ENCODE measurements at places on chromosomes 6 and 20. TPM values are rescaled to one million over a fixed set of nuclear protein-coding genes. Genes with fewer than 3 reads are reported as not detected.
A peak's percentile ranks its signal among the peaks of the same experiment; 100 is the strongest.

DNA sequence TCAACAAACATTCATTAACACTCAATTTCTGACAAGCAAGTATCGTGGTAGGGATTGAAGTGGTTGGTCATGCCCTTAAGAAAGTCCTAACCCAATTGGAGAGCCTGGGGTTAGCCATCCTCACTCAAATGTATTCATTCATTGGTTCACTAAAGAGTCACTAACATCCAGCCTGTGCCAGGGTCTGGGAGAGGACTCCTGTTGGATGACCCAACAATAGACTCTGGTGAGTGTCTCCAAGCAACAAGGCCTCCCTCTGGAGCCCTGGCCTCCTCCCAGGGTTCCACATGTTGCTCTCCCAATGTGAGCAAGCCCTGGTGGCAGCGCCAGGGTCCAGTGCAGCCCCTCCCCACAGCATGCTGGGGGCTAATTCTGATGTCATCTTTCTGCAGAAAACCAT, at the start of gene BPIFA3:
Gene BPIFA3, plus strand, starts transcription at position 301 of the 400 bp plus-strand sequence. CDS start 185 bp downstream, outside the sequence.
- H3K27me3 ChIP-seq: peaks cover 32% of the 10 kb centered on the region
- no peaks in the 10 kb centered on the region for H3K36me3 ChIP-seq
- no peak within 1 kb of the TSS for H3K27ac ChIP-seq
- no peaks in the 10 kb centered on the region for H3K4me1 ChIP-seq
- H3K4me3 ChIP-seq: no peak within 1 kb of the TSS
- DNase-seq: no peak

GRCh38 chr6:39294133-39294532, 20.1 kb downstream of the KCNK17 start:
- H3K36me3 ChIP-seq: no peaks in the 10 kb centered on the region
- H3K4me1 ChIP-seq: no peaks in the 10 kb centered on the region
- H3K27me3 ChIP-seq: peaks cover 15% of the 10 kb centered on the region

- no peak overlapping the region for H3K27ac ChIP-seq
- H3K36me3 ChIP-seq: no peaks in the 10 kb centered on the region
- H3K27me3 ChIP-seq: no peaks in the 10 kb centered on the region
- H3K4me1 ChIP-seq: peaks cover 8% of the 10 kb centered on the region
These were observed 839.4 kb downstream of the MAFB start for GRCh38 chr20:39849664-39850063.

- no peaks in the 10 kb centered on the region for H3K4me1 ChIP-seq
- no peaks in the 10 kb centered on the region for H3K27me3 ChIP-seq
- no peak overlapping the region for H3K4me3 ChIP-seq
These were observed 435.5 kb upstream of the PLCB4 start for GRCh38 chr20:8633366-8633765.

HEY2 gene
- total RNA-seq: not detected

PTGIS gene
- total RNA-seq: not detected

DNA sequence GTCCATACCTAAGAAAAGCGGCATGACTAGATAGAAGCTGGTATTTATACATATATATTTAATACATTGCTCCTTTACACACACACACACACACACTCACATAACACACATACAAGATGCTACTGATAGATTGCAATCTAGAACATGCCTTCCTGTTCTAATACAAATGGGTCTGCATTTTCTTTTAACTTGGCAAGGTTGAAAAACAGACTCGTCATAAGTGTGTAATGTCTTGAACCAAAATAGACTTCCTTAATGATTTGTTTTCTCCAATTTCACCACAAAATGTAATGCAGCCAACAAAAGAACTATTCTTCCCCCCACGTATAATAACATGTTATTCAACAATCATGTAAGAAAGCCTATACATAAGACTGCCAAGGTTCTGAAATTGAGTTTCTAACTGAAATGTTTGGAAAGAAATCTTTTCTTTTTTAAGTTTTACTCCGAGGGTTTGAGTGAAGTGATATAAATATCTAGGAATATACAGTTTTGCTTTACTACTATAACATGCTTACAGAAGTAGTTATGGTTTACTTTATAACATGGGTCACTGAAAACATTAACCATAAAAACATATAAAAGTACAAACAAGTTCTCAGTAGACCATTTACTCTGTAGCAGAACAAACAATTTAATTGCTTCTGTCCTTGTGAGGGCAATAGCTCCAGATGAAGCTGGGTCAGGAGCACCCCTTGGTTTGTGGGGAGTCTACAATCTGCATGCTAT, 207.5 kb downstream of the FOXC1 start:
- DNase-seq: no peak
- no peaks in the 10 kb centered on the region for H3K36me3 ChIP-seq
- no peaks in the 10 kb centered on the region for H3K27me3 ChIP-seq
- peaks cover 2% of the 10 kb centered on the region for H3K4me1 ChIP-seq
- no peak overlapping the region for H3K27ac ChIP-seq
- no peak overlapping the region for H3K4me3 ChIP-seq

GRCh38 chr20:2817341-2817726, 1.2 kb downstream of the TMEM239 start:
- H3K27ac ChIP-seq: no peak overlapping the region
- H3K36me3 ChIP-seq: no peaks in the 10 kb centered on the region

- no peak overlapping the region for H3K4me3 ChIP-seq
- H3K4me1 ChIP-seq: no peaks in the 10 kb centered on the region
- H3K36me3 ChIP-seq: no peaks in the 10 kb centered on the region
These were observed 10.6 kb upstream of the CST7 start for GRCh38 chr20:24938498-24938897.

DNA sequence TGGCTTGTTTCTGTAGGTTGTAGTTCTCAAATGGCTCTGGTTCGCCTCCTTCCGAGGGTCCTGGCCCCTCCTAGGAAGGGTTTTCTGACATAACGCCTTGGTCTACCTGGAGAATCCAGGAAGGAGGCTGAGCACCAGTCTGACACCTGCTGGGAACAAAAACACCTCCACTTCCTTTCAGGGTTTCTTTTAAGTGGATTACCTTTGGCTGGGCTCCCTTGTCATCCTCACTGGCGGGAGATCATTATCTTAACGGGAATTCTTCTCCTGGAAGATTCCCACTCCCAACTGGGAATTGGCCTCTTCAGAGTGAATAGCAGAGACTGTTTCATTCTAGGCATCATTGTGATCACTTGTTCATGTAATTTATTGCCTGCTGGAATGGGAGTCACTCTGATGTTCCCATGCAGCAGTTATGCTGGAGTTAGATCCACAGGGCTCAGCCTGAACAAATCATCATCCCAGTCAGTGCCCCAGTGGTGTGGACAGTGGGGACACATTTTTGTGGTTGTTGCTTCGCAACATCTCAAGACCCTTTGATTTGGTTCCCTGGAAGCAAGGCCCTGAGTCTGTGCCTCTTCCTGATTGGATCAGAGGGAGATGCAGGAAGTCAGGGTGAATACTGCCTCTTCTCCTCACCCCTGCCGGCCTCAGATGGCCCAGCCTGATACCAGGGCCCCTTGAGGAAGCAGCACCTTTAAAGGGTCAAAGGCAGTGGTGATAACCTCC, 49.1 kb downstream of the LYRM2 start:
- H3K4me1 ChIP-seq: no peaks in the 10 kb centered on the region
- H3K36me3 ChIP-seq: no peaks in the 10 kb centered on the region
- H3K27ac ChIP-seq: no peak overlapping the region

SMIM8 gene
- total RNA-seq: 11.1 TPM

GRCh38 chr20:47428164-47428563, 71.7 kb upstream of the ZMYND8 start:
- no peaks in the 10 kb centered on the region for H3K36me3 ChIP-seq
- H3K27ac ChIP-seq: no peak overlapping the region
- H3K4me1 ChIP-seq: peaks cover 26% of the 10 kb centered on the region
- no peak overlapping the region for H3K4me3 ChIP-seq
- no peaks in the 10 kb centered on the region for H3K27me3 ChIP-seq
- DNase-seq: no peak

DNA sequence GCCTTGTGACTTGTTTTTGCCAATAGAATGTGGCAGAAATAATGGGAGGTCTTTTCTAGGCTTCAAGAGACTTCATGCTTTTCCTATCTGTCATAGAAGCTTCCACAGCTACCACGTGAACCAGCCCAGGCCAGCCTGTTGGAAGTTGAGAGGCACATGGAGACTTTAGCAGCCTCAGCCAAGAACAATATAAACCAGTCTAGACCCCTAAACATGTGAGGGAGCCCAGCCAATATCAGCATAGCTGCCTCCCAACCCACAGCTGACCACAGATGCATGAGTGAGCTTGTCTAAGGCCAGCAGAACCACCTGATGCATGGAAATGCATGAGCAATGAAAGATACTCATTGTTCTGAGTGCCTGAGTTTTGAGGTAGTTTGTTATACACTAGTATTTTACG, 540.7 kb upstream of the BTBD3 start:
- H3K4me1 ChIP-seq: no peaks in the 10 kb centered on the region
- H3K36me3 ChIP-seq: no peaks in the 10 kb centered on the region
- no peaks in the 10 kb centered on the region for H3K27me3 ChIP-seq
- H3K4me3 ChIP-seq: no peak overlapping the region
- no peak overlapping the region for H3K27ac ChIP-seq

RHAG gene
- total RNA-seq: not detected

GRCh38 chr6:75691012-75691411, 58.0 kb upstream of the MYO6 start:
- H3K36me3 ChIP-seq: peaks cover 58% of the 10 kb centered on the region
- no peak for DNase-seq
- H3K4me3 ChIP-seq: no peak overlapping the region
- H3K27me3 ChIP-seq: no peaks in the 10 kb centered on the region

DNA sequence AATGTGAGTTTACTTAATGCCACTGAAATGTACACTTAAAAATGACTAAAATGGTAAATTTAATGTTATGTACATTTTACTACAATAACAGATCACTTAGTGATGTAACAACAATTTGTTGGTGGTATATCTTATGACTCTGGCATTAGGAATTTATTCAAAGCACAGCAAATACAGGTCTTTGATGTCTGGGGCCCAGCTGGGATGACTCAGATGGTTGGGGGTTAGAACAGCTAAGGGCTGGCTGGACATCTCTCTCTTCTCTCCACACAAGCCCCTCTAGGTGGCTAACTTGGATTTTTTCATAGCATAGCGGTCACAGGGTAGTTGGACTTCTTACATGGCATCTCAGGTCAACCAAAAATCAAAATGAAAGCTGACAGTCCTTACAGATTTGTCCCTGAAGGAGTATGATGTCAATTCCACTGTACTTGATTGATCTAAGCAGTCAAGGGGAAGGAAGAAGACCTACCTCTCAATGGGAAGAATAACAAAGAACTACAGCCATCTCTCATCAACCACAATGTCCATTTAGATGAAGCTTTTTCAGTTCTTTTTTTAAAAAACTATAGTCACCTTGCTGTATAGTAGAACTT, 37.5 kb upstream of the LCA5 start:
- peaks cover 3% of the 10 kb centered on the region for H3K27me3 ChIP-seq
- no peaks in the 10 kb centered on the region for H3K36me3 ChIP-seq
- H3K4me3 ChIP-seq: no peak overlapping the region
- peaks cover 3% of the 10 kb centered on the region for H3K4me1 ChIP-seq
- no peak for DNase-seq
- H3K27ac ChIP-seq: no peak overlapping the region

- DNase-seq: no peak
- H3K27ac ChIP-seq: no peak overlapping the region
- no peaks in the 10 kb centered on the region for H3K36me3 ChIP-seq
- H3K4me1 ChIP-seq: no peaks in the 10 kb centered on the region
- no peaks in the 10 kb centered on the region for H3K27me3 ChIP-seq
These were observed 228.1 kb downstream of the EPM2A start for GRCh38 chr6:145507239-145507638.

C6orf15 gene
- total RNA-seq: not detected

GRCh38 chr6:44250067-44250717, 3.3 kb downstream of the HSP90AB1 start:
- DNase-seq: no peak
- peaks cover 84% of the 10 kb centered on the region for H3K36me3 ChIP-seq
- peak overlapping the region; percentile 99 for H3K4me3 ChIP-seq
- H3K27ac ChIP-seq: peak overlapping the region; percentile 99
- no peaks in the 10 kb centered on the region for H3K27me3 ChIP-seq

GRCh38 chr20:61254881-61255626, 3.0 kb downstream of the CDH4 start:
- no peak overlapping the region for H3K27ac ChIP-seq
- H3K36me3 ChIP-seq: no peaks in the 10 kb centered on the region
- H3K4me1 ChIP-seq: peaks cover 1% of the 10 kb centered on the region
- H3K27me3 ChIP-seq: peaks cover 33% of the 10 kb centered on the region

CFAP61 gene
- total RNA-seq: not detected

DNA sequence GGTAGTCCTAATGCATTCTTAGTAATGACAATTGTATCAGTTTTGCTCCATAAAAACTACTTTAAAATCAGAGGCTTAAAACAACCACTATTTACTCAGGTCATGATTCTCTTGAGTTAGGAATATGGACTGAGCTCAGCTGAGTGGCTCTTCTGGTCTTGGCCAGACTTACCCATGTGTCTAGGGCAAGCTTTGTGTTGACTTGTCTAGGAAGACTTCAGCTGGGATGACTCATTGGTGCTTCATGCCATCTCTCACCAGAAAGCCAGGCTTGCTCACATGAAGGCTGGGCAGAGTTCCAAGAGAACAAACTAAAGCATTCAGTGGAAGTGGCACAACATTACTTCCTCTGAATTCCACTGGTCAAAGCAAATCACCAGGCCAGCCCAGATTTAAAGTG, 155.3 kb downstream of the DHX35 start:
- H3K27ac ChIP-seq: no peak overlapping the region
- H3K36me3 ChIP-seq: no peaks in the 10 kb centered on the region
- no peak for DNase-seq
- H3K4me3 ChIP-seq: no peak overlapping the region
- H3K4me1 ChIP-seq: no peaks in the 10 kb centered on the region
- H3K27me3 ChIP-seq: peaks cover 23% of the 10 kb centered on the region

GRCh38 chr6:25165800-25166199, 113.4 kb upstream of the CARMIL1 start:
- no peak overlapping the region for H3K27ac ChIP-seq
- no peaks in the 10 kb centered on the region for H3K27me3 ChIP-seq
- no peaks in the 10 kb centered on the region for H3K36me3 ChIP-seq
- no peak overlapping the region for H3K4me3 ChIP-seq
- no peaks in the 10 kb centered on the region for H3K4me1 ChIP-seq

GRCh38 chr6:14476793-14477531, 359.4 kb downstream of the CD83 start:
- H3K27me3 ChIP-seq: no peaks in the 10 kb centered on the region
- H3K4me1 ChIP-seq: peaks cover 19% of the 10 kb centered on the region

- no peak for DNase-seq
- no peak overlapping the region for H3K27ac ChIP-seq
- no peaks in the 10 kb centered on the region for H3K36me3 ChIP-seq
- no peak overlapping the region for H3K4me3 ChIP-seq
- H3K4me1 ChIP-seq: no peaks in the 10 kb centered on the region
These were observed 20.9 kb upstream of the SHLD1 start for GRCh38 chr20:5729348-5729747.
